ENCODE measurements at places on chromosomes 3 and 15.

DNA sequence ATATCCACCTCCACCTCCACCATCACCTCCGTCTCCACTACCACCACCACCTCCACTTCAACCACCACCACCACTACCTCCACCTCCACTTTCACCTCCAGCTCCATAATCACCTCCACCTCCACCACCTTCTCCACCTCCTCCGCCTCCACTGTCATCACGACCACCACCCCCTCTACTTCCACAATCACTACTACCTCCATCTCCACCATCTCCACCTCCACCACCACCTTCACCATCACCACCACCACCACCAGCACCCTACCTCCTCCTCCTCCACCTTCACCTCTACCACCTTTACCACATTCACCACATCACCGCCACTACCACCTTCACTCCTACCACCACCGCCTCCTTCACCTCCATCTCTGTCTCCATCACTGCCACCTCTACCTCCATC lies 435.7 kb downstream of the MCTP2 start:
- no peak for DNase-seq

DNA sequence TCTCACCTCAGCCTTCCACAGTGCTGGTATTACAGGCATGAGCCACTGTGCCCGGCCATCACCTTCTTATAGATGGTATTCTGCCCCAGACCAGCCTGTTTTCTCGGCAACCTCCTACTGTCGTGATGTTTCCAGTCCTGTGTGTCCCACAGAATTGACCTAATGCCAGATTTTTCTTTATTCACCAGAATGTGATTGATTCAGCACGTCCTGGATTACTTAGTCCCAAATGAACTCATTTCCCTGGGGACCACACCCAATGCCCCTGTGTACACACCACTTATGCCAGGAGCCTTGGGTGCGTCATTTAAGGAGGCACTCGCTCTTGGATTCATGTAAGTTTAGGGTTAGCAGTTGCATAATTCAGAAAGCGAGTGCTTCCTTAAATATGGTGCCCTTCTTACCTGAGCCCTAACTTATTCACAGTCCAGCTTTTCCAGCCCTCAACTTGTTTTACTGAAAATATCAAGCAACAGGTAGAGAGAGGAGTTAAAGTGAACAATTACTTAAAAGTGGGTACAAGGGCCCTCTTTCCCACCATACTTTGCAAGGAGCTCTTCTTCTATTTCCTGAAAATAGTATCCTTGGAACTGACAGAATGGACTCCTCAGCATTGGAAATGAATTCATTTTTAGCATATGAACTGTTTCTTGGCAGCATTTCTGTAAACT lies 64.6 kb upstream of the UBE2E1 start:
- no peak for DNase-seq

- DNase-seq: no peak
These were observed 913.6 kb upstream of the ARPP21 start for GRCh38 chr3:34725774-34726173.

DNA sequence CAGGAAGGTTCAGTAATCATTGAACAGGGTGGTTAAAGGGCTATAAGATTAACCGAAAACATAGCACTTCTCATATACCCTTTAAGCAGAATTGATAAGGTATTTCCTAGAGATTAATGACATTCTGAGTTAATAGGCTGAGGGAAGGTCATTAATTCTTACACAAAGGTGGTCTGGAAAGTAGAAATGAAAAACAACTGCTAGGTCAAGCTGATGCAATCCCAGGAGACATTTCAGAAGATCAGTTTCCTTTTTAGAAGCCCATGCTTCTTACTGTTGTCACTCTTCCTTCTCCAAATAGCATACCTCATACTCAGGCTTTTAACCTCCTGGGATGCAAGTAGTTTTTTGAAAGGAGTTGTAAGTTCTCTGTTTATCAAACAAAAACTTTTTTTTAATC lies 8.8 kb downstream of the FILIP1L start:
- no peak for DNase-seq

GRCh38 chr3:195240939-195241338 lies 30.0 kb downstream of the XXYLT1 start:
- DNase-seq: no peak

DNA sequence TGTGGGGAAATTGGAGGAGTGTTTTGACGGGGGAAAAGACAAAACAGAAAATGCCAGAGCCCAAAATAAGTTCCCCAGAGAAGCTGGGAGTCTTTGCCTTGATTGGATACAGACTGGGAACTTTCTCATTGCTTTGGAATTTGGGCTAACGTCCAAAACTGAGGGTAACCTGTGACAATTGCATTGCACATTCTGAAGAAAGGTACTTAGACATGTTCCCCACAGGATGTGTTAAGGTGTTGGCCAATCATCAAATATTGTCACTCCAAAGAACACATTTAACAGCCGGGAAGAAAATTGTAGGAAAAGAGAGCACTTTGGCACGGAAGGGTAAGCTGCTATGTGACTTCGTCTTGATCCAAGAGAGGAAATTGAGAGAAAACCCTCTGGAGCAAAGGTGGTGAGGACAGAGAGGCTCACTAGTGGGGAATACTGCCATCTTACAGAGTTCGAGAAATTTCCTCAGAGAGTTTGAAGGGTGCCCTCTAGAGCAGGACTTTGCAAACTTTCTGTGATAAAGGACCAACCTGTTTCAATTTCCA lies 619.5 kb upstream of the TBL1XR1 start:
- DNase-seq: no peak

GRCh38 chr3:131988209-131988608 lies 46.6 kb downstream of the CPNE4 start:
- no peak for DNase-seq

Data from NCI-H1436 treated with DMSO at 0.1 percent for 48 hours (cell line).